ENCODE measurements at places on chromosomes 6 and 20. TPM values are rescaled to one million over a fixed set of nuclear protein-coding genes. Genes with fewer than 3 reads are reported as not detected.
A peak's percentile ranks its signal among the peaks of the same experiment; 100 is the strongest.

- DNase-seq = no peak
These were observed 11.0 kb downstream of the KIF16B start for GRCh38 chr20:16562259-16562658.

- DNase-seq = no peak
These were observed 65.6 kb downstream of the TRMT6 start for GRCh38 chr20:5884465-5885335.

The ZNF311 gene
- 0.63 TPM for polyA plus RNA-seq

GRCh38 chr6:106064756-106065155 lies 21.4 kb upstream of the PRDM1 start:
- no peak for DNase-seq

DNA sequence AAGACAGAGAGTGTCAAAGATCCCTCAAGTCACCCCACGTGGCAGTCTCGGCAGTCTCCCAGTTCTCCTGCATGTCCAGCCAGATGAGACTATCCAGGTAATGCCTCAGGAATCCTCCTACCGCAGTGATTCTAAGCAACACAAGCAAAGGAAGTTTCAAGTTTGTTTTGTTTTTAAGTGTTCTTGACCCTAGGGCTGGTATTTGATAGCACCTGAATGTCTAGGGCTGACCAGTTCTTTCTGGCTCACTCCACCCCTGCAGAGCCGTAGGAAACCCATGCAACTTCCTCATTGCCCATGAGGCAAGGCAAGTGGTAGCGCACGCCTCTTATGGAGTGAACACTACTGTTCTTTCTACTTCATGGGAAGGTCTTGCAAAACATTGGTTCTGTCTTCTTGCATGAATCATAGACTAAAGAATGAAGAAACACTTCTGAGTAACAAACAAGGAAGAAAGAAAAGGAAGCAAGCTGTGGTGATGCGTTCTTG lies 24.8 kb upstream of the FOXQ1 start:
- DNase-seq = peak; percentile 46

The SYNGAP1 gene
- 8.0 TPM for polyA plus RNA-seq

DNA sequence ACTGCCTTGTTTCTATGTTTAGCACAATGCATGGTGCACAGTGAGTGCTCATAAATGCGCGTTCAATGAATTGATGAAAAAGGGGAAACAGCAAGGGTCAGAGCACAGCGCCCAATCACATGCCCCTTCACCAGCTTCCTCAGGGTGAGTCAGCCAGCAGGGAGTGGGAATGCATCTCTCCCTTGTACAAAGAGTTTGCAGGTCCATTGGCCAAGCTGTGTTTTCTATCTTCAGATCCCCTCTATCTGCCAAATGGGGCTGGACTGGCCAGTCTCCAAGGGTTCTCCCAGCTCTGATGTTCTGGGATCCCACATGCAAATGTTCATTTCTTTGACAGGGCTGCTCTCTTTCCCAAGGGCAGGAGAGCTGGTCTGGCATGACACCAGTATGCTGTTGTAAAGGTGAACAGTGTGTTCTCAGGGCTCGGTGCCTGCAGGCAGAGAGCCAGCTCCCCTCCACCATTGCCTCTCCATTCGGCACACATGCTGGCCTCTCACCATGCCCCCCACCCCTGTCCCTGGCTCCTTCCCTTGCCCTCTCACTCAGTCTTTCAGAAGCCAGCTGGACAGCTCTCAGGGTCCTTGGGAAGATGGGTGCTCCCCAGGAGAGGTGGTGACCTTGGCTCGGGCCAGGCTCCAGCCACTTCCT lies 25.0 kb downstream of the ANGPT4 start:
- DNase-seq = peak; percentile 92

DNA sequence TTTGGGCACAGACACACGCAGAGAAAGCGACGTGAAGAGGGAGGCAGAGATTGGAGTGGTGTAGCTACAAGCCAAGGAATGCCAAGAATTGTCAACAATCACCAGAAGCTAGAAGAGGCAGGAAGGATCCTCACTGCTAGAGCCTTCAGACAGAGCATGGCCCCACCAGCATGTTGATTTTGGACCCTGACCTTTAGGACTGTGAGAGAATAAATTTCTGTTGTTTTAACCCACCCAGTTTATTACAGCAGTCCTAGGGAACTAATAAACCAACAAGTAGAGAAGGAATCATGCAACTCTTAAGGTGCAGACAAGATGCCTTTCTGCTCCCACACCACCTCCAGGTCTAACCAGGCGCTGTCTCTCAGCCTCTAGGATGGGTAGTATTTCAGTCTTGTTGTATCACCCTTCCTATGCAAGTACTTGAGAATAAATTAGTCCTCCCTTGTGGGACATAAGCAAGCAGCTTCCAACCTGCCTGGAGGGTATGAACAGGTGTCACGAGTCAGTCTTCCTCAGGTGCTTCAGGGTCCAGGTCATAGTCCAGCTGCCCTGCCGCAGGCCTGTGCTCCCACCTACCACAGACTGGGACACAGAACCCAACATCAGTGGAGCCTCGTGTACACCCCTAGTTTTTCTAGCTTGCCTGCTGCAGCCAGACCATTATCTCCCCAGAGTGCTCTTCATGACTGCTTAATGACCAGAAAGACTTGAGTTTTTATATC lies 46.4 kb upstream of the CCN2 start:
- no peak for DNase-seq

- DNase-seq = peak; percentile 91
These were observed 50.0 kb downstream of the SRC start for GRCh38 chr20:37395921-37396415.

DNA sequence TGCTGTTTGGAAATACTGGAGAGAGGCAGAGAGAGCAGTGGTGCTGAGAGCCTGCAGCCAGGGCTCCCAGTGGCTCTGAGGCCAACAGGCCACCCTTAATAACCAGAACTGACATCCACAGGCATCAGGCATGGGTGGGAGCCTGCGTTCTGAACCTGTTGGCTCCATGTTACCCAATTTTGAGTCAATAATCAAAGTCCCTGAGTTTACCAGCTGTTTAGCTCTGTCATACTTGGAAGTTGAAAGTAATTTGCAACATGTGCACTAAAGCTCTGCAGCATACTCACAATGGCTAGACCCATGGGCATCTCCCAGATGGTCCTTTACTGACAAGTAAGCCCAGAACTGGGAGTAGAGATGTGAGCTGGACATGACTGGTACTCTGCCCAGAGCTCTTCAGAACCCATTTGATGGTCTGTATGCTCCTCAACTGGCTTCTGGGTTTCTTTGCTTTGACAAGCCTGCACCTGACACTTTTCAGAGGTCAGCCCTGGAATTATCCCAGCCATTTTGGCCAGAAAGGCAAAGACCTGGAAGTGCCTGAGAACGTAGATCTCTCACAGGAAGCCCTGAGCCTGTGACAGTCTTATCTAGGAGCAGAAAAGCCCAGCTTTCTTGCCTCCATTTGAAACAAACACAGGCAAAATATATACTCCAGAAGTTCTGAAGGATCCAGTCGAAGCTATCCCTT lies 122.4 kb upstream of the CITED2 start:
- DNase-seq = no peak

GRCh38 chr20:52060794-52061714 lies 130.5 kb downstream of the ZFP64 start:
- DNase-seq = no peak

The ADGB gene
- not detected for polyA plus RNA-seq

DNA sequence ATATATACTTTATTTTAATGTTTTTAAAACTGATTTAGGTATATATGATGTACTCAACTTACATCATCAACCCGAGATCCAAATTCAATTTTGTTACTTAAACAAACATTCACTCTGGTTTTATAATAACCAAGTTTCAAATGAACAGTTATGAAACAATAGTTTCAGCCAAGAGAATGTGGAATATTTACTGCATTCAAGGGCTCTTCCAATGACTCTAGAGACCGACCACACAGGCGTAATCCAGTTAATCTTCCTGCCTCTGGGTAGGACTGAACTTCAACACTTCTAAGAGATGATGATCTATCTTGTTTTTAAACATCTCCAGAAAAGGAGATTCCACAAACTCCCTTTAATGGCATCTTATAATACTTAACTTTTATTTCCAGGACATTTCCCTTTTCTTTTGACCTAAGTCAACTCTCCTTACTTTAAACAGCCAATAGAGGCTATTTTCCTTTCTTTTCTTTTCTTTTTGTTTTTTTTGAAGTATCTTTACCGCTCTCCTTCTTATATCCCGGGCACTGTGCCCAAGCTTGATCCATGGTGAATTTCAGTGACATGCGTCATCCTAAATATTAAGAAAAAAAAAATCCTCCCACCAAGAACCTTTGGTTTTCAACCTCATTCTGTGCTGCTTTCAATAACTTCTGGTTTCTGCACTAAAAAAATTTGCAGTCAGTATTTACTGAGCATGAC lies 110.1 kb downstream of the KIF13A start:
- DNase-seq = no peak
